ENCODE measurements at places on chromosomes 2 and 18.

GRCh38 chr18:46324087-46324955 is 220.1 kb downstream of the HAUS1 start:
- DNase-seq, result no peak

DNA sequence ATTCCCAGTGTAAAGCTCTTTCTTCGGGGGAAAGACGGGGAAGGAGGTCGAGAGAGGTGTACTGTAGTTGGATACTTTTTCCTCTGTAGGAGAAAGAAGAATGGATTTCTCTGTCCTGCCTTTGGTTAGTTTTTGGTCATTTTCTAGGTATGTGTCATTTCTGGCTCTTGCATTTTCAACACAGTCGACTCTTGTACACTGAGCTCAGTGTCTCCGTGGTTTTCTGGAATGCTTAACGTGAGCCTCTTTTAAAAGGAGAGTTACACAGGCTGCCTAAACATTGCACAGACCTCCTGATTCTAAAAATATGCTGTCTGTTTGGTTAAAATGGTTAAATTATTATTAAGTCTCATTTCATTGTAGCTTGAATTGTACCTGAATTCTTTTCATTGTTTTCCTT is 21.8 kb upstream of the GLS start:
- DNase-seq, result no peak

- no peak for DNase-seq
Measured at GRCh38 chr2:45758018-45758417, 106.5 kb downstream of the PRKCE start.

DNA sequence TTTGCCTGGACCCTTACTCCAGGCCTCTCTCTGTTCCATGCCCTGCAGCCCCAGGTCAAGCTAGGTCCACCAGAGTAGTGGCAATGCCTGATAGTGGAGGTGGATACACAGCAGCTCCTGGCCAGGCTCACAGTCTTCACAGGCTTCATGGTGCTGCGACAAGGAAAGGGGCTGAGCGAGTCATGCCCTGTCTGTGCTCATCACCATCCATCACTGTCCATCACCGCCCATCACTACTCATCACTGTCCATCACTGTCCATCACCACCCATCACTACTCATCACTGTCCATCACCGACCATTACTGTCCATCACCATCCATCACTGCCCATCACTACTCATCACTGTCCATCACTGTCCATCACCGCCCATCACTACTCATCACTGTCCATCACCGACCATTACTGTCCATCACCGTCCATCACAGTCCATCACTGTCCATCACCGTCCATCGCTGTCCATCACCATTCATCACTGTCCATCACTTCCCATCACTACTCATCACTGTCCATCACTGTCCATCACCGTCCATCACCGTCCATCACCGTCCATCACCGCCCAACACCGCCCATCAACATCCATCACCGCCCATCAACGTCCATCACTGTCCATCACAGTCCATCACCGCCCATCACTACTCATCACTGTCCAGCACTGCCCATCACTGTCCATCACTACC is 57.1 kb upstream of the OTOS start:
- no peak for DNase-seq

- DNase-seq, result no peak
Measured at GRCh38 chr18:40360558-40360957, 1594.5 kb upstream of the PIK3C3 start.

GRCh38 chr18:78965917-78966792 is 13.5 kb upstream of the SALL3 start:
- DNase-seq, result no peak

DNA sequence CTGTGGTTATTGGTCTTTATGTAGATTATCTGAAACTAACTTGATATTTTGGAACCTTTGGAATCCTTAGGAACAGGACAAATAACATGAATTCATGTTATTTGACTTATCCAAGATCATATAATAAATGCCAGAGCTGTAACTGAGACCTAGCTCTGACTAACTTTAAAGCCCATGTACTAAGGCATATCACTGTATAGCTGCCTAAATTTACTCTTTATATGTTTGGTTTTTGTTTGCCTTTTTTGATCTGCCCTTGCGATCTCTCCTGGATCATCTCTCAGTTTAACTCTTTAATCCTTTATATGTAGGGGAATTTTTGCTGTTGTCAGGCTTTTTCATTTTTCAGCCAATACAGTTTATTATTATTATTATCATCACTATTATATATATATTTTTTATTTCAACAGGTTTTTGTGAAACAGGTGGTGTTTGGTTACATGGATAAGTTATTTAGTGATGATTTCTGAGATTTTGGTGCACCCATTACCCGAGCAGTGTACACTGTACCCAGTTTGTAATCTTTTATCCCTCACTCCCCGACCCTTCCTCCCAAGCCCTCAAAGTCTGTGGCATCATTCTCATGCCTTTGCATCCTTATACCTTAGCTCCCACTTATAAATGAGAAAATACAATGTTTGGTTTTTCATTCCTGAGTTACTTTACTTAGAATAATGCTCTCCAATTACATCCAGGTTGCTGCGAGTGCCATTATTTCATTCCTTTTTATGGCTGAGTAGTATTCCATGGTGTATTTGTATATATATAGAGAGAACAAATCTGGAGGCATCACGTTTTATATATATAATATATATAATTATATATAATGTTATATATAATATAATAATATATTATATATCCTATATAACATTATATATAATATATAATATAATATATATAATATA is 48.9 kb downstream of the APLF start:
- no peak for DNase-seq

DNA sequence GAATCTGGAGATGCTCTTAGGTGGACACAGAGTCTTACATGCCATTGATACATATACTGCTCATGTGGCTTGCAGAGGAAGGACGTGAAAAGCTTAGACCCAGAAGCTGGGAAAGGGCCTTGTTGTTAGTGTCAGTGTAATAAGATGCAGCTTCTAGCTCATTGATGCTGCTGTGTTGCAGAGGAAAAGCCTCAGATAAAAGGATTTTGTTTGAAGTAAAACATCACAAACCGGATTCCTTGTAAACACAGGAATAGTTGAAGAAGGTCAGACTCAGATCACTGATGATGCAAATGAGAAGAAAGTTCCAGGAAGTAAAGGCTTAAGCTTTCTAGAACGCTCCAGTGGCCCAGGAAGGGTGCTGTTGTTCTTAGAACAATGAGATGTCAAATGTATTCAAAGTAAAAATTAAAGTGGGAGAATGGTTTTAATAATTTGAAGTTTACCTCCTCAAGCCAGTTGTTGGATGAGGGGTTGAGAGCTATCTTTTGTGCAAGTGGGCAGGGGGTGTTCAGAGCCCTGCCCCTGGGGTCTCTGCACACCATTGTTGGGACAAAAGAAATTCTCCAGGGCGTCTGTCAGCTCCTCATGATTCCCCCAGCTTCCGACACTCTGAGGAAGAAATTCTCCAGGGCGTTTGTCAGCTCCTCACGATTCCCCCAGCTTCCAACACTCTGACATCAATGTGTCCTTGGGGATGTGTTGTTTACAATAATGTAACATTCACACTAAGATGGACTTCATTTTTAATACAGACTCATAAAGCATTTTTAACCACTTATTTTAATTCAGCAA is 61.3 kb upstream of the CHMP1B start:
- no peak for DNase-seq

GRCh38 chr2:7927691-7928090 is 754.2 kb upstream of the ID2 start:
- no peak for DNase-seq

GRCh38 chr2:193141-193671 is 70.6 kb downstream of the SH3YL1 start:
- DNase-seq, result no peak

DNA sequence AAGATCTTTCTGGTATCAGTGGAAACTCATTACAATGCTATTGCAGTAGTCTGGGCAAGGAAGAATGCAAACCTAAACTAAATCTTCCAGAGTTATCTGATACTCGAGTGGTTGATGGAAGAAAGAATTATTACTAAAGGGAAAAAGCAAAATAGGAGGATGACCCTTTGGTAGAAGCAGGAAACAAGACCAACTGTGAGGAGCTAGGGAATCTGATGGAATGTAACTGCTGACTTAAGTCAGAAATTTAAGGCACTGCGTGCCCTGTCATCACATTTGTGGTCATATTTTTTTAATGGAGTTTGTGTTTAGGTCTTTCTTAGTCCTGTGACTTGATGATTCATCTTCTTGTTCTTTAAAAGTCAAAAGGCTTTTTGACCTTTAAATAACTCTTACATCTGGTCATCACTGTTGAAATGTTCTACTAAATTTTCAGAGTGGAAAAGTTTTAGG is 36.5 kb upstream of the ARMC9 start:
- no peak for DNase-seq

- no peak for DNase-seq
Measured at GRCh38 chr2:204234879-204235278, 298.3 kb downstream of the ICOS start.

- no peak for DNase-seq
Measured at GRCh38 chr2:217664761-217665160, 338.0 kb downstream of the TNS1 start.

DNA sequence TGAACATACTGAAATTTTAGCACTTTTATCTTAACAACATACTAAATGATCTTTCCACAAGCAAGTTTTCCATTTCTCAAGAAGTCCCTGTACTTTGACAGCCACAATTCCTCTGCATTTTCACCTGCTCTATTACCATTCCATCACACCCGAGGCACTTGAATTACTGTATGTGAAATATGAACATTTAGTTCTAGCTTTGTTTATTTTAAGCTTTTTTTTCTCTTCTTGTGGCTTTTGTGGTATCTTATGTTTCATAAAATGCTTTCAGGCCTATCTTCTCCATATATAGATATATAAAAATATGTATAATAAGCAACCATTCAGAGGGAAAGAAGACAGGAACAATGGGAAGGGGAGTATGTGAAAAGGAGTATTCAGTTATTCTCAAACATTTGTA is 693.9 kb downstream of the SATB2 start:
- no peak for DNase-seq

- no peak for DNase-seq
Measured at GRCh38 chr2:160345071-160345764, 145.1 kb upstream of the ITGB6 start.

- no peak for DNase-seq
Measured at GRCh38 chr18:62963507-62963906, 248.2 kb downstream of the PHLPP1 start.

DNA sequence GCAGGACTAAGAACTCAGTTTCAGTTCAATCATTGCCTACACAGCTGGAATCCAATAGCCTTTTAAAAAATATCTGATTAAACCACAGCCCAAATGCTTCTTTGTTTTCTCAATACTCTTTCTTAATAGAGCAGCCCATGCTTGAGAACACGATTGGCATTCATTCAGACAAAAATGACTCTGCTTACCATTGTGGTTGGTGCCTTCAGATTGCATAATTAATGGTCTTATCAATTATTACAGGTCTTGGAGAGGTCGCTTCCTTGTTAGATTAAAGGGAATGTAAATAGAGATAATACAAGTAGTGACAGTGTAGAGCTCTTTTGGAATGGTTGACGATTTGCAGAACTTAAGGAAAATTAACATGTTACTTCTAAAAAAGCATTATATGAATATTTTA is 107.2 kb downstream of the RNF152 start:
- no peak for DNase-seq

- DNase-seq, result no peak
Measured at GRCh38 chr2:49110571-49110970, 43.7 kb downstream of the FSHR start.

GRCh38 chr18:9008709-9009635 is 93.5 kb upstream of the NDUFV2 start:
- no peak for DNase-seq

- no peak for DNase-seq
Measured at GRCh38 chr2:224807153-224807964, 91.2 kb upstream of the CCDC195 start.

DNA sequence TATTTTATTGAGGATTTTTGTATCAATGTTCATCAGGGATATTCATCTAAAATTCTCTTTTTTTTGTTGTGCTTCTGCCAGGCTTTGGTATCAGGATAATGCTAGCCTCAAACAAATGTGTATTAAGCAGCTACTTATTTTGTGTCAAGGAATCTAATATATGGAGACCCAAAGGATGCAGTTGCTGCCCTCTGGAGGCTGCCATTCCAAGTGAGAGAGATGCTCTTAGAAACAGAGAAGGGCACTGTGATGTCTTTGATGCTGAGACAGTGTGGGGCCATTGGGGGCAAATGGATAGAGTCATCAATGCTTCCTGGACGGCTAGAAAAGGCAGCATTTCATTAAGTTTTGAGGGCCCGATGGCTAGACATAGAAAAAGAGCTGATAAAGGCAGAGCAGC is 292.6 kb downstream of the SETBP1 start:
- DNase-seq, result no peak

- DNase-seq, result no peak
Measured at GRCh38 chr2:168255103-168255502, 7.7 kb upstream of the STK39 start.

GRCh38 chr2:237870754-237871651 is 11.6 kb downstream of the RAMP1 start:
- no peak for DNase-seq

DNA sequence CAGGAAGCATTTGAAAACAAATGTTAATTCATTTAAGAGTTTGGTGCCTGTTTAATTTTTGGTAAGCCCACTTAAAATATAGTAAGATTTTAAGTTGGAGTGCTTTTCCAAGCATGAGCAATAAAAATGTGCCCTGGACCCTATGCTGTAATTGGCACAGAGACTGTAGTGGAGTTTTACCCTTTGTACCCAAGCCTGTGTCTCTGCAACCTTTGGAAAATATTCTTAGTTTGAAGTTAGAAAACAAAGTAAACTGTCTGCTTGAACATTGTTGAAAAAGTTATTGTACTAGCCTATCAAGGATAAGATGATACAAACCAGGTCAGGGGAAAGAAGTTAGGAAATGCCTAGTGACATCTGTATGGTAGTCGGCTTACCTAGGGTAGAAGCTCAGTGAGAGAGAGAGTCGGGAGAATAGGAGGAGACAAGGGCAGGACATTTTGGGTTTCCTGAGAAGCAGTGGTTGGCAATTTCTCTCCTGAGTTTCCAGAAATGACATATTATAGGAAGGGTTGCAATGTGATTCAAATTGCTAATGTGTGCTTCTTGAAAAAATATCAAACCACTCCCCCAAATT is 66.5 kb downstream of the CCDC85A start:
- no peak for DNase-seq

- peak; percentile 60 for DNase-seq
Measured at GRCh38 chr2:2536416-2537056, 205.5 kb upstream of the MYT1L start.

DNA sequence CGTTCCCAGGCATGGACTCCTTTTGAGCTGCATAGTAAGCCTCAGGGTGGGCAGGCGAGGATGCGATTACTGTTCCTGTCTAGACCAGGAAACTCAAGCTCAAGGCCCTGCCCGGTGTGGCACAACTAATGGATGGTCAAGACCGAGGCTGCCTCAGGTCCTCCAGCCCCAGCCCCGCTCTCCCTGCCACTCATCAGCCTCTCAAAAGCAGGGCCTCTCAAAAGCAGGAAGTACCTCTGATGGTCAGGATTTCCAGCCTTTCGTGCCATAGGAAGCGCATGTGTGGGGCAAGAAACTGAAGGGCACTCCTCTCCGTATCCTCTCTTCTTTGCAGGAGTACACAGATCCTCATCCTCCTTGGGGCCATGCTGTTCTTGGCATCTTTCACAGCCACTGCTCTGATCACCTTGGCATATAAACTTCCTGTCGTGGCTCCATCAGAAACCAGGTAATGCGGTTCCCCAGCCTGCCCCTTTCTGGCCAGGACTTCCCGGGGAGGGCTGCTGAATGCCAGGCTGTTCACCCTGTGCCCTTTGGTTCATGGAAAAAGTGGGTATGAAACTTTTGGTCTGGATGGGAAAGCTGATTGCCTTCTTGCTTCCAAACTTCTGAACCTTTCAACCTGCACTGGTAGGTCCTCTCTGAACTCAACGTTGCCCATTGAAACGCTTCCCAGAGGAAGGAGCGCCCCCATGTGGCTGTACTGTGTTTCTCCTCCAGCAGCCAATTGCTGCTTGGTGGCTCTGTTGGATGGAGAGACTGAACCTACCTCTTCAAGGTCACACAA is 82.8 kb upstream of the SEC11C start:
- peak; percentile 61 for DNase-seq

All from posterior cingulate gyrus (tissue), 11 donors.